ENCODE measurements at places on chromosomes 4 and X.

DNA sequence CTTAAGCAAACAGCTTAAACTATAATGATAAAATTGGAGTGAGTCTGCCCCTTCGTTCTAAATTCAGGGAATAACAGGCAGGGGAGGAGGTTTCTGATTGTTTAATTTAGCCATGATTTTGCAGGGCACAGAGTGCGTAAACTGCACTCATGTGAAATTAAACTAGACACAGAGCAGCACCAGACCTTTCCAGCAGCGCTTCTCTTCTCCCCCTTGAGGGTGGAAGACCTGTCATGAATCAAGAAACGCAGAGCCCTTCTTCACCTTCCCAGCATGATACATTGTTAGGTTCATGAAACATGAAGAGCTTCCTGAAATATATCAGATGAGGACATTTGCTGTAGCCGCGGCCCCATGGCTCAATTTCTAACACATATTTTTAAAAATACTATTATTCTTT lies 63.1 kb downstream of the FAM114A1 start:
- DNase-seq = no peak

- DNase-seq = no peak
Observed at GRCh38 chrX:41692162-41692749, 3.5 kb downstream of the GPR34 start.

- no peak for DNase-seq
Observed at GRCh38 chr4:65510976-65511375, 159.3 kb downstream of the EPHA5 start.

DNA sequence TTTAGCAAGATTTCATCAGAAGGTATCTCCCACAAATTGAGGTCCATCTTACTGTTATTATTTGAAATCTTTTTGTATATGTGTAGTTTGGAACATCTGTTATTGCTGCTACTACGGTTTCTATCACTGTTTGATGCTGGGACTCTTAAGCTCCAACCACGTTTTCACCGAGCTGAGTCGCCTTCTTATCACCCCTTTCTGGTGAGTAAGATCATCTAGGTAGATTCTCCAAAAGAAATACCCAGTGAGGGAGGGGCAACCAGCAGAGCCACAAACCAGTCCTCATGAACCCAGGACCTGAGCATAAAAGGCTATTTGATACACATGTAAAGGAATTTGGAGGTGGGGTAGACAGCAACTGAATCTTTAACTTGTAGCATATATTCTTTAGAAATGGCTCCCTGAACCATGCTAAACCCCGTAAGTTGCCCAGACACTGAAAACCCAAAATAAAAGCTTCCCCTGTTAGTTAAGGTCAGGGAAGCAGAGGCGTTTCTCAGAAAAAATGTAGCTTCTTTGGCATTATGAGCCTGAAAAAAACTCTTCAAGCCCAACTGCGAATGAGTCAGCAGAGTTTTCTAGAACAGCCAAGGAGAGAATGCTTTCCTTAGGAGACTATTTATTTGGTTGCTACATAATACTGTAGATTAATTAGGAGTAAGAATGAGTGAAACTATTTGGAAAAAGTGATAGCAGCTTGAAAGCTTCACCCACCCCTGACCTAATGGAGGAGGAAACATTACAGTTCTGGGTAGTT lies 53.8 kb upstream of the ATXN3L start:
- no peak for DNase-seq

DNA sequence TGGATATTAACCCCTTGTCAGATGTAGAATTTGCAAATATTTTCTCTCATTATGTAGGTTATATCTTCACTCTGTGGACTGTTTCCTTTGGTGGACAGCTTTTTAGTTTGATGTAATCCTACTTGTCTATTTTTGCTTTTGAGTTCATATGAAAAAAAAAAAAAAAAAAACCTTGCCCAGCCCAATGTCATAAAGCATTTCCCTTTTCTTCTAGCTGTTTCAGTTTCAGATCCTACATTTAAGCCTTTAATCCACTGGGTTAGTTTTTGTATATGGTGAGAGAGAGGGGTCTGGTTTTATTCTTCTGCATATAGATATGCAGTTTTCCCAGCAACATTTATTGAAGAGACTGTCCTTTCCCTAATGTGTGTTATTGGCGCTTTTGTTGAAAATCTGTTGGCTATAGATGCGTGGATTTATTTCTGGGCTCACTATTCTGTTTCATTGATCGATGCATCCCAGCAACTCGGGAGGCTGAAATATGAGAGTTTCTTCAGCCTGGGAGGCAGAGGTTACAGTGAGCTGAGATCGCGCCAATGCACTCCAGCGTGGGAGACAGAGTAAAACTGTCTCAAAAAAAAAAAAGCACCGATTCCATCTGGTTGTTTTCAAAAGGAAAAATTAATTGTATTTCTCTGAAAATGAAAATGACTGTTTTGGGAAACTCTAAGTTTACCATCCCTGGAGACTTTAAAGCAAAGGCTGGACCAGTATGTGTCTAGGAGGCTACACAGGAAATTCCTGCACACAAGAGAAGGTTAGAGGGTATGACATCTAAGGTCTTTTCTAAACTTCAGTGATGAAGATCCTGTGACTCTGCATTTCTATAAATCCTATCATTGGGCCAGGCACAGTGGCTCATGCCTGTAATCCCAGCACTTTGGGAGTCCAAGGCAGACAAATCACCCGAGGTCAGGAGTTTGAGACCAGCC lies 35.6 kb downstream of the STEEP1 start:
- DNase-seq = no peak

DNA sequence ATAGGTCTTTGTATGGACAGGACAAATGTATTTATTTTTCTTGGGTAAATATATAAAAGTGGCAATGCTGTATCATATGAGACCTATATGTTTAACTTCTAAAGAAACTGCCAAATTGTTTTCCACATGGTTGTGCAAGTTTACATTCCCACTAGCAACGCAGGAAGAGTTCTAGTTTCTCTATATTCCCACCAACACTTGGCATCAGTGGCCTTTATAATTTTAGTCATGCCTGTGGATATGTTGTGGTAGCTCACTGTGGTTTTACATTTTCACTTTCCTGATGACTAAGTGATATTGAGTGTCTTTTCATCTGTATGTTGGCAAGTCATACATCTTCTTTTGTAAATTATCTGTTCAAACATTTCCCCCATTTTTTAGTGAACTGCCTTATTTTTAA lies 126.0 kb downstream of the EMCN start:
- DNase-seq = no peak

DNA sequence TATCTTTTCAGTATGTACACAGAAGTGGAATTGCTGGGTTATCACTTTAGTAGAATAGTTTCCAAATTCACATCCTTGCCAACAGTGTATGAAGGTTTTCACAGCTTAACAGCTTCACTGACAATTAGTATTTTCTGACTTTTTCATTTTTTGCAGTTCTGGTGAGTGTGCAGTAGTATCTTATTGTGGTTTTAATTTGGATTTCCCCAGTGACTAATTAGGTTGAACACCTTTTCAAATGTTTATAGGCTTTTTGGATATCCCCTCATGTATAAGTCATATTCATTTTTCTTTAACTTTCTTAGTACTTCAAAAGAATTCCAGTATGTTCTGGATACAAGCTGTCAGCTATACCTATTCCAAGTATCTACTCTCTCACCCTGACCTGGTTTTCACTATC lies 37.1 kb downstream of the BRCC3 start:
- no peak for DNase-seq

- no peak for DNase-seq
Observed at GRCh38 chr4:104501290-104501689, 6.6 kb upstream of the CXXC4 start.
